ENCODE measurements at places on chromosomes 6 and 20.

GRCh38 chr20:44326391-44327159 is 10.3 kb upstream of the R3HDML start:
- DNase-seq, result no peak

GRCh38 chr6:41161380-41161779 is 1.5 kb downstream of the TREM2 start:
- no peak for DNase-seq

- DNase-seq, result no peak
Measured at GRCh38 chr20:64192406-64192805, 28.2 kb downstream of the MYT1 start.

GRCh38 chr6:147676495-147677199 is 168.2 kb downstream of the SAMD5 start:
- no peak for DNase-seq

GRCh38 chr6:73704260-73704659 is 8.3 kb downstream of the CD109 start:
- DNase-seq, result no peak

DNA sequence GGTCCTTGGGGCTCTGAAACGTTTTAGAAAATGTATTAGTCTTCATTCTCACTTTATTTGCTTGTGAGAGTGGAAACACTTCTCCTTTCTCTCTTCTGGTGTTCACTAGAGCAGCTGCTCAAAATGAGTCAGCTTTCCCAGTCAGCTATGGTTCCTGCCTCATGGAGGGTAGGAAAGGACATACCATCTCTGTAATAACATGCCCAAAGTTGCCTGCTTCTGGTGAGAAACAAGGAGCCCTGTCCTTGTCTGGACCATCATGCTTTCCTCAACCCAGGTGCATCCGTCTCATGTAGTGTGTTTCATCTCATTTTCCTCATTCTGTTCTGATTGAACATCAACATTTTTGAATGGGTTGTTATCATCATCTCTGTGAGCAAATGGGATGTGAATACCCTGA is 17.1 kb upstream of the TINAG start:
- DNase-seq, result no peak
